ENCODE measurements at places on chromosomes 12 and 14.

GRCh38 chr14:78902010-78902623 is 731.9 kb downstream of the NRXN3 start:
- DNase-seq, result no peak

- DNase-seq, result no peak
Measured at GRCh38 chr14:83291714-83292113, 1758.1 kb upstream of the SEL1L start.

- DNase-seq, result no peak
Measured at GRCh38 chr14:58002618-58003017, 136.7 kb upstream of the SLC35F4 start.

DNA sequence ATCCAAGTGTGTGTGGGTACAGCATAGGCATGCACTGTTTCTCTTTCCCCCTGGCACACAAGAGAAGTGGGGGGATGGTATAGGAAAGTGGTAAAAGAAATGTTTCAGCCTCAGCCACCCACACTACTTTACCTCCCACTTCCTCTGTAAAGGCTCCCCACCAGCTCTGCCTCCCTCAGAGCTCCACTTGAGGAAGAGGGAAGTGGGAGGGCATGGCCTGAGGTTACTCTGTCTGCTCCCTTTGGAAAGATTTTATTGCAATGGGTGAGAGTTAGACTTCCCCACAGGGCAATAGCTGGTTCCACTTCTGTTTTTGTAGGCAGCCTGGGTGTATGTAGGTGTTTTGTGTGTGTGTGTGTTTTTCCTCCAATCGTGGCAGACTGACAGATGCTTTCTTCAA is 145.3 kb downstream of the SSPN start:
- DNase-seq, result no peak

DNA sequence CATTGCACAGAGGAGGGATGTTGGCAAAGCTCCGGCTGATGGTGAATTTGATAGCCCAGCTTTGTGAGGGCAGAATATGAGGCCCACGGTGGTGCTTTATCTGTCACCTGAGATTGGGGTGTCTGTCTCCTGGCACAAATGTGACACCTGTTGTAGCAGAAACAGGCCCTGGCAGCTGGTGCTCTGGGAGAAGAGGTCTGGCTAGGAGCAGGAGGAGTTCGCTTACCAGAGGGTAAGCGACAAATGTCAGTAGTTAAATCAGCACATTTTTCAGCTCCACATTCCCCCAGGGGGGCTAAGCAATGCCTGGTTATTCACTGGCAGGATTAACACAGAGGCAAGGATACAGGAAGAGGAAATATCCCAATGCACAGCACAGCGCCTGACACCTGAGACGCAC is 71.1 kb downstream of the B4GALNT3 start:
- no peak for DNase-seq

DNA sequence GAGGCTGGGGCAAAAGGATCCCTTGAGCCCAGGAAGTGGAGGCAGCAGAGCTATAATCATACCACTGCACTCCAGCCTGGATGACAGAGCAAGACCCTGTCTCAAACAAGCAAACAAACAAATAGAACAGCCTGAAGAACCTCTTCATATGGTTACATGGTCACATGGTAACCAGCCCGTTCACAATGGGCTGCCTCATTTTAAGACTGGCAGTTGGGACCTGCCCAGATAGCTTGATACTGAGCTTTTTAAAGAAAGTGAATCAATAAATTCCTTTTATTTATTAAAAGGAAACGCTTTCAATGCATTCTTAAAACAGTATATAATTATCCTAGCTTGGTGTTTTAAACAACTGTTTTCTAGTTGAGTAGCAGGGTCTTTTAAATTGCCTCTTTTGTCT is 10.5 kb downstream of the MLXIP start:
- DNase-seq, result no peak

- DNase-seq, result no peak
Measured at GRCh38 chr12:88166179-88166578, 24.1 kb downstream of the TMTC3 start.

- no peak for DNase-seq
Measured at GRCh38 chr12:3105690-3106479, 28.7 kb downstream of the TSPAN9 start.

GRCh38 chr14:96318836-96319235 is 44.3 kb downstream of the ATG2B start:
- no peak for DNase-seq

DNA sequence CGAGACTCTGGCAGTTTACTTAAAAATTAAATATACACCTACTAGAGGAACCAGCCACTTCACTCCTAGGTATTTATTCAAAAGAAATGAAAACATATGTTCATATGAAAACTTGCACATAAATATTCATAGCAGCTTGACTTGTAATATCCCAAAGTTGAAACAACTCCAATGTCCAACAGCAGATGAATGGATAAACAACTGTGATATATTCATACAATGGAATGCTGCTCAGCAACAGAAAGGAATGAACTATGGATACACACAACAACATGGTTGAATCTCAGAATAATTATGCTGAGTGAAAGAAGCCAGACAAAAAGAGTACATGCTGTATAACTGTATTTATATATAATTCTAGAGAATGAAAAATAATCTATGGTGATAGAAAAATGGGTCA is 53.4 kb upstream of the DACT1 start:
- DNase-seq, result no peak

- DNase-seq, result no peak
Measured at GRCh38 chr12:113591480-113591974, 119.9 kb upstream of the LHX5 start.

DNA sequence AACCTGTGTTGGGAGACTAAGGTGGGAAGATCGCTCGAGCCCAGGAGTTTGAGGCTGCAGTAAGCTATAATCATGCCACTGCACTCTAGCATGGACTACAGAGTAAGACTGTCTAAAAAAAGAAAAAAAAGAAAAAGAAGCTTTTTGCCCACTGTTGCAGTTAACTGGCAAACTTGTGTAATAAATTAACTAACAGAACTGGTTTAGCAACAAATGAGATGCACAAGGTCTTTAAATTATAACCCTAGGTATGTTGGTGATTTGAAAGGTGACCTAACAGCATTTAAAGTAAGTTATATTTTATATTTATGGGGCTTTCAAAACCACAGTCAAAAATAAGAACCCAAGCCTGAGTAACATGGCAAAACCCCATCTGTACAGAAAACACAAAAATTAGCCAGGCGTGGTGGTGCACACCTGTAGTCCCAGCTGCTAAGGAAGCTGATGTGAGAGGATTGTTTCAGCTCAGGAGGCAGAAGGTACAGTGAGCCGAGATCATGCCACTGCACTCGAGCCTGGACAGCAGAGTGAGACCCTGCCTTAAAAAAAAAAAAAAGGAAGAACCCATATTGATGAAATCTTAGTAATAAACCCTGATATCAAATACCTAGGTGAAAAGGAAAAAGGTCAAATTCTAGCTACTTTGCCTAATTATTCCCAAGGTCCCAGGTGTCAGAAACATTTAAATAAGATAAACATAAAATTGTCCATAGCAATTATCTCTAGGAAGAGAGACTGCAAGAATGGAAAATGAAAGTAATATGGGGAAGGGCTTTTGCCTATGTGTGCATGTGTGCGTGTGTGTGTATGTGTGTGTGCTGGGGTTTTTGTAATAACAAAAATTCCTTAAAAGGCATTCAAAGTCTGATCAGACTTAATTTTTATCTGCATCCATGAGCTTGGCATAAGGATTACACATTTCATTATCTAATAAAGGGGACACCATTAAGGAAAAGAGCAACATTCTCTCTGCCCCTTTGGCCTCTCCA is 15.4 kb downstream of the SYNE2 start:
- no peak for DNase-seq

- DNase-seq, result no peak
Measured at GRCh38 chr14:24576771-24577170, 721 bp upstream of the CTSG start.

DNA sequence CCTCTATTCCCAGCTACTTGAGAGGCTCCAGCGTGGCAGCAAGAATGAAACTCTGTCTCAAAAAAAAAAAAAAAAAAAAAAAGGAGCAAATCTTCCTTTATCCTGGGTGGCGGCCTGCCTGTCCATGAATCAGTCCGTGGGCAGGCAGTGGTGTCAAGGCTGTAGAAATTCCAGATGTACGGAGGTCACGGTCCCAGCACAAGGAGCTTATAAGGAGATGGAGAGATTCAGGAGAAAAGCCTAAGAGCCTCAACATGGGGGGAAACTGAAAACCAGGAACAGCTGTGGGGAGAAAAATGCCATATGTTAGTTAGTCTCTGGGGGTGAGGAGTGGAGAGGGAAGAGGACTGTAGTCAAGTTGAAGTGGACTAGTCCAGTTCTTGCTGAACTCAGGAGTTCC is 130.5 kb upstream of the CRY1 start:
- DNase-seq, result no peak

DNA sequence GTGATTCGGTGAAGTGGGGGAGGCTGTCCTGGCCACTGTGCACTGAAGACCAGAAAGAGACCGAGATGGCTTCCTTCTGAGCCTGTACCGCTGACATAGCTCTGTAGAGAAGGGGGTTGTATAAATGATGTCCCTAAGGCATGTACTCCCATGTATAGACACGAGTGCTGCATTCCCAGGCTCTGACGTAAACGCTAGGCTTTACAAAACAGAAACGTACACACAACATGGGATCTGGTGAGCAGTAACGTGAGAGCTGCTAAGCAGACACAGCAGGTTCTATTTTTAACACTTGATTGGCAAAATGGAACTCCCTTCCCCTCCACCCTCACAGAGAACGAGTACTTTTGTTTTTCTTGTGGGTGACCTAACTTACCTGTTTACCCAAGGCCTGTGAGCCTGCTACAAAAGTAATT is 35.9 kb downstream of the ACADS start:
- DNase-seq, result no peak

GRCh38 chr12:101671157-101671791 is 26.2 kb upstream of the CHPT1 start:
- no peak for DNase-seq

- no peak for DNase-seq
Measured at GRCh38 chr12:52601671-52602070, 408 bp upstream of the KRT72 start.

DNA sequence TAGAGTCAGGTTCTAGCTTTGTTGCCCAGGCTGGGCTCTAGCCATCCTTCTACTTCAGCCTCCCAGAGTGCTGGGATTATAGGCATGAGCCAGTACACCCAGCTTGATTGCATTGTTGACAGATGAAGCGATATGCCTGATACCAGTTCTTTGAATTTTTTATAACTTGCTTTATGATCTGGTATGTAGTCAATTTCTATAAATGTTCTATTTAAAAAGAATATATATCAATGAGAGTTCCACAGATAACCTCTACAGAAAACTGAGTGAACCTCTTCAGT is 99.8 kb downstream of the DIP2B start:
- DNase-seq, result no peak

DNA sequence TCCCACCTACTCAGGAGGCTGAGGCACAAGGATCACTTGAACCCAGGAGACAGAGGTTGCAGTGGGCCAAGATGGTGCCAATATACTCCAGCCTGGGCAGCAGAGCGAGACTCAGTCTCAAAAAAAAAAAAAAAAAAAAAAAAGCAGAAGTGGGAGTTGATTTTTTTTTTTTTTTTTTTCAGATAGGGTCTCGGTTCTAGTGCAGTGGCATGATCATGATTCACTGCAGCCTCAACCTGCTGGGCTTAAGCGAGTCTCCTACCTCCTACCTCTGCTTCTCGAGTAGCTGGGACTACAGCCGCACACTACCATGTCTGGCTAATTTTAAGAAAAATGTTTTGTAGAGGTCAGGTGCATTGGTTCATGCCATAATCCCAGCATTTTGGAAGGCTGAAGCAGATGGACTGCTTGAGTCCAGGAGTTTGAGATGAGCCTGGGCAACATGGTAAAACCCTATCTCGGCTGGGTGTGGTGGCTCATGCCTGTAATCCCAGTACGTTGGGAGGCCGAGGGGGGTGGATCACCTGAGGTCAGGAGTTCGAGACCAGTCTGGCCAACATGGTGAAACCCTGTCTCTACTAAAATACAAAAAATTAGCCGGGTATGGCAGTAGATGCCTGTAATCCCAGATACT is 16.3 kb upstream of the HSP90AA1 start:
- no peak for DNase-seq

DNA sequence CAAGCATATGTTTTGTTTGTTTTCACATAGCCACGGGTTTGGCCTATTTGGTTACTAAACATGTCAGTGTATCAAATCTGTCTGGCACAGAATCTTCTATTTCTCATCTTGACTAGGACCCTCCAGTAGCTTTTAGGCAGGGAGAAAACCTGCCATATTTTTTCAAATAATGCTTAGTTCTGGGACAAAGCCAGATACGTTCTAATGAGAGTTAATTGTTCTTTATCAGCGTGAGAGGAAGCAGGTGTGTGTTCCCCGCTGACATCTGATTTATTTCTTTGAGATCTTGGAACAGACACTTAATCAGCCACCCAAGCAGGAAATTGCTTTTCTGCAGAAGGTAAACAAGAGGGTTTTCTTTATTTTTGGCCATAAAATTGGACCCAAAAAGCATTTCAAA is 54.8 kb downstream of the GOLGA5 start:
- DNase-seq, result no peak

- DNase-seq, result no peak
Measured at GRCh38 chr12:38983117-38983571, 77.8 kb upstream of the CPNE8 start.

GRCh38 chr14:50186107-50186506 is 45.3 kb downstream of the SOS2 start:
- DNase-seq, result no peak

DNA sequence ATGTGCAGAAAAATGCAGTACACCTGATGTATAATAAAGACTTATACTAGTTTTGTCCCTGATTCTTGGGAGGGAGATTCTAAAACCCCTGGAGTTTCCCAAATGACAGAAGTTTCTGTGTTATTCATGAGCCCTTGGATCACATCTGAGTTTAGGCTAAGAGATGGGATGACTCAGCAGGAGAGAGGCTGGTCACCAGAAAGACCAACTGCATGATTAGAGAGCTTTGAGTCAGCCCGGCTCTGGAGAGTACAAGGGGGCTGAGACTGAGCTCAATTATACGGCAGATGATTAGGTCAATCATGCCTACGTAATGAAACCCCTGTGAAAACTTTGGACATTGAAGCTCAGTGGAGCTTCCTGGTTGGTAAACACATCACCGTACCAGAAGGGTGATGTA is 174.2 kb downstream of the SSPN start:
- peak; percentile 24 for DNase-seq
